ENCODE measurements at places on chromosomes 12 and 14. TPM values are rescaled to one million over a fixed set of nuclear protein-coding genes. Genes with fewer than 3 reads are reported as not detected.

NINJ2 gene
- 0.82 TPM for total RNA-seq

TAS2R8 gene
- total RNA-seq = 1.5 TPM

HOMEZ gene
- 4.4 TPM for total RNA-seq

WNT1 gene
- total RNA-seq = not detected

Measured in cerebellum (tissue), 4 donors.